ENCODE measurements at places on chromosomes 16 and 17. TPM values are rescaled to one million over a fixed set of nuclear protein-coding genes. Genes with fewer than 3 reads are reported as not detected.
A peak's percentile ranks its signal among the peaks of the same experiment; 100 is the strongest.

PPL gene
- 9.2 TPM for total RNA-seq

BIRC5 gene
- total RNA-seq, result 152 TPM

KRT28 gene
- not detected for total RNA-seq

C17orf50 gene
- not detected for total RNA-seq

- no peak for DNase-seq
Measured at GRCh38 chr17:40027614-40028012, 12.4 kb downstream of the CSF3 start.

- DNase-seq, result no peak
Measured at GRCh38 chr17:81958633-81959342, 2.2 kb downstream of the NOTUM start.

TBC1D3G gene
- total RNA-seq, result not detected

DNA sequence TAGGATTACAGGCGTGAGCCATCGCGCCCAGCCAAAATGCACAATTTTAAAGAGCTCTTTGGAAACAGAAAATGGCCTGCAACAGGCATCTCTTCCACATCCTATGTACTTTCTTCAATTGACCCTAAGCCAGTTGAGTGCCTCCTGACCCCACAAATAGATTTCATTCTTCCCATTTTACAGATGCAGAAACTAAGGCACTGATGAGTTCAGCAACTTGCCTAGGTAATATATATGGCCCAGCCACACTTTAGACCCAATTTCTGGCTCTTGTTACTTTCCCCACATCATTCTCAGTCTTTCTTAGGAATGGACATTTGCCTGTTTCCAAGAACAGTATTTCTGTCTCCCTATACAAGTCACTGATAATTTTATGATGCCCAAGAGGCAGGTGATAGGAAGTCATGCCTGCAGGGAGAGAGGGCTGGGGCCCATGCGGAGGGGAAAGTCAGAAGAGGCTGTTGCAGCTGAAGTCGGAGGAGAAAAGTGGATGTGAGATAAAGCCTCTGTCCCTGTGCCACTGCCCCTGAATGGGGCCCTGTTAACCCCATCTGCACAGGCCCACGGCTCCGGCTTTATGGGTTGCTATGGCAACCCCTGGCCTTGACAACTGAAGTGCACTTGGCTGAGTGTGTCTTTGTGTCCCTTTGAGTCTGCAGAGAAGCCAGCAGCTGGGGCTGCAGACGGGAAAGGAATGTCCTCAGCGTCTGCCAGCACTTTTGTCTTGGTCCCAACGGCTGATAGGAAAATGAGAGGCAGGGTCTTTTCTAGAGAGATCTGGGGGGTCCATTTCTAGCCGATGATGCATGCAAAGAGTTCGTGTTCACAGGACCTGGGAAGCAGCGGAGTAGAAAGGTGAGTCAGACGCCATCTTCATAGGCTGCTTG, 45.9 kb downstream of the ABAT start:
- peak; percentile 64 for DNase-seq

DNA sequence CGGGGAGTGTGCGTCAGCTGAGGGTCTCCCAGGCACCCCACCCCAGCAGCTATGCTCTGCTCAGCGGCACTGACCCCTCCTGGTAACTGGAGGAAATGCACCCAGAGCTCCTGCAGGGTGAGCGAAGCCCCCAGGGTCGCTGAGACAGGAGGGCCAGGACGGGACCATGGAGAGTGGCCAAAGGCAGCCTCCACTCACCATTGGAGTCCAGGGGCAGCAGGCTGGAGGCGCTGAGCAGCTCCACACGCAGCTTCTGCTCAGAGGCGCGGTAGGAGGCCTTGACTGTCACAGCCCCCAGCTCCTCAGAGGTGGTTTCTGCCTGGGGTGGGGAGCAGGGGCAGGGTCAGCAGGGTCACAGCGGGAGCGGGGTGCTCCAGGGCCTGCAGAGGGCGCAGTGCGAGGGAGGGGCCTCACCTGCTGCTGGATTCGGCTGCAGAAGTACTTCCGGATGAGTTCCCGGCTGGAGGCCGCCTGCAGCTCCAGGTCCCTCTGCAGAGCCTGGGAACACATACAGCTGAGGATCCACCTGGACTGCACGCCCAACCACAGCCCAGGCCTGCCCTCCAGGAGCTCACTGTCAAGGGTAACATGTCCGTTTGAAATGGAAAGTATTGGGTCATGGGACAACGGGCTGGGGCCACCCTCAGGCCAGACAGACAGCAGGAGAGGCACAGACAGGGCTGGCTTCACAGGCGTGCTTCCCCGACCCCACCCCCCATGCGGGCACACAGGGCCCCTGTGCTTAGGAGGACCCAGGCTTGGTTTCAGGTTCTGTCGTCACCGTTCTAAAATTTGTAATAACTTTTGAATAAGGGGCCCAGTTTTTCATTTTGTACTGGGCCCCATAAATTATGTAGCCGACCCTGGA, 13.8 kb downstream of the UNC13D start:
- peak; percentile 94 for DNase-seq

DNA sequence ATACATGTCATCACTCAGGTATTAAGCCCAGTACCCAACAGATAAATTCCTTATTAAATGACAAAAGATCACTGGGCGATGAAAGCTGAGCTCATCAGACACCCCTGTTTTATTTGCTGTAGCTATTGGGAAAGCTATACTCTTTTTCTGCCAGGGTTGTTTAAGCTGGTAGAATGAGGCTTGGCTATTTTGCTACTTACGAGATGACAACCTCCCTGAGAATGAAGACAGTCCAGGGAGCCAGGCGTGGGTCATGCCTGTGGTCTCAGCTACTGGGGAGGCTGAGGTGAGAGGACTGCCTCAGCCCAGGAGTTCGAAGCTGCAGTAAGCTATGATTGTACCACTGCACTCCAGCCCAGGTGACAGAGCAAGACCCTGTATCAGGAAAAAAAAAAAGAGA, 4.3 kb upstream of the SH2B1 start:
- no peak for DNase-seq

NPIPB6 gene
- total RNA-seq, result 0.81 TPM

DNA sequence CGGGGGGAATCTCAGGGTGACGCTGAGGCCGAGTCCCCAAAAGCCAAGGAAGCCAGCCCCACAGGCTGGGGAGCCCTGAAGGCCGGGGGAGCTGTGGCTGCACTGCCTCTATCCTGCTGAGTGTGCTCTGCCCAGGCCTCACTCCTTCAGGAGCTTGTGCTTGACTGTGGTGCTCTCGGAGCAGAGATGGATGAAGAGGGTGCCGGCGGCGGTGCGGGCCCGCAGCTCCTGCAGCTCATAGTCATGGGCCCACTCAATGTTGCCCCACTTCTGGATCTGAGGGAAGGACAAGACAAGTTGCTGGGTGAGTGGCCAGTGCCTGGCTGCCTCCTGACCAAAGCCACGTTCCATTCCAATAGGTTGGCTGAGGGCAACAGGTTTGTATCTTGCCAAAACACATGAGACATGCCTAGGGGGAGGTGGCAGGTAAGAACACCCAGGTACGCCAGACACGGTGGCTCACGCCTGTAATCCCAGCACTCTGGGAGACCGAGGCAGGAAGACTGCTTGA, 20.5 kb downstream of the ATPAF2 start:
- no peak for DNase-seq

- DNase-seq, result no peak
Measured at GRCh38 chr16:79912592-79913310, 312.2 kb upstream of the MAF start.

DOC2B gene
- 0.04 TPM for total RNA-seq

SLC35G6 gene
- total RNA-seq, result not detected

GRCh38 chr16:84759061-84759460, 59.3 kb downstream of the USP10 start:
- no peak for DNase-seq

ZNF23 gene
- 9.8 TPM for total RNA-seq

- no peak for DNase-seq
Measured at GRCh38 chr16:74291577-74292208, 4.9 kb upstream of the PSMD7 start.

- DNase-seq, result no peak
Measured at GRCh38 chr17:26818736-26819135, 475.2 kb upstream of the WSB1 start.

- peak; percentile 86 for DNase-seq
Measured at GRCh38 chr16:89293276-89294143, 76.0 kb downstream of the ZNF778 start.

PHF23 gene
- total RNA-seq, result 54.9 TPM

AOC3 gene
- 0.31 TPM for total RNA-seq

Data from H7 (cell line).